ENCODE measurements at places on chromosomes 16 and 17. TPM values are rescaled to one million over a fixed set of nuclear protein-coding genes. Genes with fewer than 3 reads are reported as not detected.
A peak's percentile ranks its signal among the peaks of the same experiment; 100 is the strongest.

DNA sequence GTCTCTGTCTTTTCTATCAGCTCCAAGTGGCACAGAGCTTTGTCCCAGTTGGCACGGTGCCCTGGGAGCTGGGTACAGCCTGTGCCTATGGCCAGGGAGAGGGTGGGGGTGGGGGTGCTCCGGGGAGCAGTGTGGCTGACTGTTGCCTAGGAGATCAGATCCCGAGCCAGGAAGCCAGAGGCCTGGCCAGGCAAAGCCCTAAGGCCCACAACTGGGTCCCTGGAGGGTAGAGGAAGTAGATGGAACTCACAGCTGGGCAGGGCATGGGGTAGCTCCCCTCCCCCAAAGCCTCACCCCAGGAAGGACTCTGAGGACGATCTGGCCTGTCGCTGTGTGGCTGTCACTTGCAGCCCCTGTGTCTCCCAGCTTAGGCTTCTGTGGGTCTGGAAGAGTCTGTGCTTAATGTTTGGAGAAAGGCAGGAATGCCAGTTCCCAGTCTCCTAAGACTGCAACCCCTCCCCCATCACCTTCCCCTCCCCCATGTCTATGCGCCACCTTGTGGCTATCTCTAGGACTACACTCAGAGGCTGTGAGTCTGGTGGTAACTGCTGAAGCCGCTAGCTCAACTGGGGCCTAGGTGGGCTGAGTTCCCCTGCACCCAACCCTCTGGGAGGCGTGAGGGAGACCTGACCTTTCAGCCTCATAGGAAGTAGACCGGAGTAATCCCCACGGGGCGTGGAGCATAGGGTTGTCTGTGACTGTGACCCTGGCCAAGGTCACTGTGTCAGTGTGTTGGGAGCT, 12.6 kb downstream of the THRA start:
- no peak for DNase-seq

DNA sequence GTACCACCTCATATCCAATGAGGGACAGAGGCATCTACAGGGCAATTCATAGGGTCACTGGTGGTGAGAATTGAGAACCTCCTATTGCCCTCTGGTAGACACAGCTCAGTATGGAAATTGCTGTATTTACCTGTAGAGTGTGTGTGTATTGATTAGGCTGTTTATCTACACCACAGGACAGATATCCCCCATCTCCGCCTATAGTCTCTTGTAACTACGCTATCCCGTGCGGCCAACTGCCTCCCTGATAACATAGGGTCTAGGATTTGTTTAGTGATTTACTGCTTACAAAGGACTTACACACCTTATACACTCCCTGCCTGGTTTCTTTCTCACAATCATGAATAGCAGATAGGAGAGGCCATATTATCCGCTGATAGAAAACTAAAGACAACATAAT, 1.7 kb upstream of the STAT3 start:
- DNase-seq, result no peak

DNA sequence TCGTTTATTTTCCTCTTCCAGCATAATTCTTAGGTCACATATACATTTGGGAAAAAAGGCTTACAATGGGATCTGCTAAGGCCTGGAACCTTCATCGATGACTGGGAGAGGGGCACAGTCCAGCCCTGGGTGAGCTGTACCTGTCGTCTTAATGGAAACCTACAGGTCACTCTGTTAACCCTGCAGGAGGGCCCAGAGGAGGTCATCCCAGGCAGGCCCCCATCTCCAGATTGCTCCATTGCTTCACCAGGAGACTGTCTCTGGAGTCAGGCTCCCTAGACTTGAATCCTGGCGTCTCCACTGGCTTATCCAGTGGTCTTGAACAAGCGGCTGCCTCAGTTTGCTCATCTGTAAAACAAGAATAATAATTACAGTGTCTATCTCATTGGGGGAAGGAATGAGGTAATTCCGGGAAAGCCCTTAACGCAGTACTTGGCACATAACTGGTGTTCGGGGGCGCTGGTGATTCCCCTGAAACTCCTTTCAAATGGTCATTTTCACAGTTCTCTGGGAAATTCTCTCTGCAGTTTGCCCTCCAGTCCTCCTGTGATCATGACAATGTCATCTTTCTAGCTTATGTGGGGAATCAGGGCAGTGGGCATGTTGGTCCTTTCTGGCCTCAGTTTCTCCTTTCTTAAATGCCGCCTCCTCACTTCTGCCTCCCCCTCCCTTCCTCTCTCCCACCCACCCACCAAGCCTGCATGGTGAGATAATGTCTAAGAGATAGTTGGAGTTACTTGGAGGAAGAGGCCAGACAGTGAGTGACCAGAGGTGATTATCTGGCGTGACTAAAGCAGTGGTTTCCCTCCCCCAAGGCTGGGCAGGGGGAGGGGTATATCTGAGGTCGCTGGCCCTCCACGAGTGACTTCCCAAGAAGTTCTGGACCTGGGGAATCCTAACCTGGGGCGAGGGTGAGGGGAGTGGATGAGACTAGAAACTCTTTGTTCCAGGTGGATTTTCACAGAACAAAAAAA, 31.3 kb upstream of the TAC4 start:
- DNase-seq, result no peak

DNA sequence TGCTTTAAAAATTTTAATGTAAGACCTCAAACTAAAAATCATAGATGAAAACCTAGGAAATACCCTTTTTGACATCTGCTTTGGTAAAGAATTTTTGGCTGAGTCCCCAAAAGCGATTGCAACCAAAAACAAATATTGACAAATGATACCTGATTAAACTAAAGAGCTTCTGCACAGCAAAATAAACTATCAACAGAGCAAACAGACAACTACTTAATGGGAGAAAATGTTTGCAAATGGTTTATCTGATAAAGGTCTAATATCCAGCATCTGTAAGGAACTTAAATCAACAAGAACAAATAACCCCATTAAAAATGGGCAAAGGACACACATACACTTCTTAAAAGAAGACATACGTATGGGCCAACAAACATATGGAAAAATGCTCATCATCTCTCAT, 242.5 kb downstream of the BCAS3 start:
- DNase-seq, result no peak

- no peak for DNase-seq
Measured at GRCh38 chr17:18300725-18301480, 13.9 kb downstream of the TOP3A start.

- peak; percentile 82 for DNase-seq
Measured at GRCh38 chr16:86567701-86568581, 1.3 kb downstream of the FOXC2 start.

GRCh38 chr16:29821643-29822115, 1.4 kb downstream of the MVP start:
- DNase-seq, result peak; percentile 89

GRCh38 chr16:4957420-4957719, 760 bp upstream of the SEC14L5 start:
- DNase-seq, result no peak

GRCh38 chr17:40310882-40311391, 2.0 kb downstream of the RARA start:
- DNase-seq, result peak; percentile 58

- DNase-seq, result no peak
Measured at GRCh38 chr17:50879086-50879485, 12.9 kb upstream of the TOB1 start.

- DNase-seq, result no peak
Measured at GRCh38 chr17:77438241-77439188, 297.7 kb downstream of the SEC14L1 start.

The KCNG4 gene
- total RNA-seq, result not detected

The KIFC3 gene
- total RNA-seq, result 322 TPM

The HOXB7 gene
- total RNA-seq, result 9.8 TPM

The SPATA22 gene
- total RNA-seq, result not detected

The HIC1 gene
- 0.89 TPM for total RNA-seq
